Esophagus squamous epithelium (tissue), 5 donors: ENCODE measurements at places on chromosomes 1 and 21. TPM values are rescaled to one million over a fixed set of nuclear protein-coding genes. Genes with fewer than 3 reads are reported as not detected.

GRCh38 chr1:219235903-219236481 lies 62.3 kb downstream of the LYPLAL1 start:
- no peak overlapping the region for H3K27ac ChIP-seq
- no peak overlapping the region for H3K4me3 ChIP-seq
- no peaks in the 10 kb centered on the region for H3K4me1 ChIP-seq
- no peaks in the 10 kb centered on the region for H3K36me3 ChIP-seq
- DNase-seq: no peak

DNA sequence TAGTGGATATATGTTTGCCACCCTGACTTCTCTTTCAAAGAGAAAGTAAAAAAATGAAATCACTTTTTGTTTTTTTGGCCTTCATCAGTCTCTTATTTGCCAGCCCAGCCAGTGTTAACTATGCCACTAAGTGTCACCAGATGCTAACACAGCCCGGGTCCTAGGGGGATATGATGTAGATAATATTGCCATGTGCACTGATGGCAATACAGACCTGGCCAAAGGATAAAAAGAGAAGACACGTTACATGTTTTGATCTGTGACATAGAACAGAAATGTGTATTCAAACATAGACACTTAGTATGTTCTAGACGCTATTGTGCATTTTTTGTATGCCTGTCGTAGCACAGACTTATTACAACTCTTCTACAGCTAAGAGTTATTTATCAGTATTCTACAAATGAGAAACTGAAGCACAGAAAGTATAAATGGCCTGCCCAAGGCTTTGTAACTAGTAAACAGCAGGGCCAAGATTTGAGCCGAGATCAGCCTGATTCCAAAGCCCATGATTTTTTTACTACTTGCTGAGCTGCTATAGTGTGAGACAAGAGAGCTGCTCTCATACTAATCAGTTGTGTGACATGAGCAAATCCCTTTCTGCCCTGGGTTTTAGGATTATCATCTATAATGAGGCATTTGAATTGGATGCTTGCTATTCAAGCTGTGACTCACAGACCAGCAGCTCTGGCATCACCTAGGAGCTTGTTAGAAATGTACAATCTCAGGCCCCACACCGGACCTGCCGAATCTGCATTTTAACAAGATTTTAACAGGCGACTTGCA lies 6.3 kb downstream of the LRRC53 start:
- H3K4me3 ChIP-seq: no peak overlapping the region
- H3K36me3 ChIP-seq: no peaks in the 10 kb centered on the region
- H3K27me3 ChIP-seq: no peaks in the 10 kb centered on the region

- peaks cover 10% of the 10 kb centered on the region for H3K36me3 ChIP-seq
- DNase-seq: no peak
- peaks cover 33% of the 10 kb centered on the region for H3K4me1 ChIP-seq
- no peaks in the 10 kb centered on the region for H3K27me3 ChIP-seq
- H3K4me3 ChIP-seq: no peak overlapping the region
Observed at GRCh38 chr1:173473599-173474011, 3.5 kb upstream of the PRDX6 start.

DNA sequence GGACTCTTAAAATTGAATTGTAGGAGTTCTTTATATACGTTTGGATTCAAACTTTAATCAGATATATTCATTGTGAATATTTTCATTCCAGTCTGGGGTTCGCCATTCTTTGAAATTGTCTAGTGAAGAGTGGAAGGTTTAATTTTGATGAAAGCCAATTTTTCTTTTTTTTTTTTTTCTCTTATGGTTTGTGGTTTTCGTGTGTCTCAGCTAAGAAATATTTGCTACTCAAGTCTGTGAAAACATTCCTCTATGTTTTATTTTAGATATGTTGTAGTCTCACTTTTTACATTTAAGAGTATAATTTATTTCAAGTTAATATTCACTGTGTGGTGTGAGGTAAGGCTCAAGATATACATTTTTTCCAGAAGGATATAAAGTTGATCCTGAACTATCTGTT lies 220.5 kb downstream of the KCNT2 start:
- no peak overlapping the region for H3K4me3 ChIP-seq
- no peaks in the 10 kb centered on the region for H3K27me3 ChIP-seq
- H3K36me3 ChIP-seq: no peaks in the 10 kb centered on the region
- H3K27ac ChIP-seq: no peak overlapping the region

DNA sequence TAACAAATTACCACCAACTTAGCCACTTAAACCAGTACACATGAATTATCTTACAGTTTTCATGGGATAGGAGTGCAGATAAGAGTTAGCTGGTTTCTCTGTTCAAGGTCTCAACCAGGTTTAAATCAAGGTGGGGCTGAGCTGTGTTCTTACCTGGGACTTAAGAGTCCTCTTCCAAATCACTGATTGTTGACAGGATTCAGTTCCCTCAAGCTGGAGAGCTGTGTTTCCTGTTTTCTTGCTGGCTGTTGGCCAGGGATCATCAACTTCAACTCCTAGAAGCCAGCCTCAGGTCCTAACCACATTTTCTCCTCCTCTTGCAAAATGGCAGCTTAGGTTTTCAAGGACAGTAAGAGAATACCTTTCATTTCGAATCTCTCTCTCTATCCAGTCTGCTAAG lies 123.8 kb upstream of the CHRM3 start:
- no peak overlapping the region for H3K27ac ChIP-seq
- no peaks in the 10 kb centered on the region for H3K36me3 ChIP-seq
- no peak for DNase-seq
- H3K4me3 ChIP-seq: no peak overlapping the region
- no peaks in the 10 kb centered on the region for H3K4me1 ChIP-seq

- peaks cover 19% of the 10 kb centered on the region for H3K4me1 ChIP-seq
- no peak overlapping the region for H3K27ac ChIP-seq
- no peaks in the 10 kb centered on the region for H3K27me3 ChIP-seq
- no peak for DNase-seq
Observed at GRCh38 chr1:35571263-35571662, 1.9 kb upstream of the TFAP2E start.

GRCh38 chr1:942864-943533 lies 16.1 kb downstream of the NOC2L start:
- peaks cover 27% of the 10 kb centered on the region for H3K27me3 ChIP-seq
- H3K4me1 ChIP-seq: peaks cover 53% of the 10 kb centered on the region
- peak overlapping the region; percentile 69 for H3K4me3 ChIP-seq
- DNase-seq: no peak
- H3K27ac ChIP-seq: peak overlapping the region; percentile 57

- no peak for DNase-seq
- H3K4me3 ChIP-seq: peak overlapping the region; percentile 46
- H3K27ac ChIP-seq: peak overlapping the region; percentile 85
- H3K36me3 ChIP-seq: no peaks in the 10 kb centered on the region
Observed at GRCh38 chr1:167819849-167820683, 93.9 kb downstream of the ADCY10 start.

ARID4B gene
- 99.7 TPM for total RNA-seq

OBSCN gene
- 4.0 TPM for total RNA-seq

NBPF4 gene
- total RNA-seq: 0.41 TPM

LCE2A gene
- not detected for total RNA-seq

MARCKSL1 gene
- total RNA-seq: 4.7 TPM

GJA8 gene
- total RNA-seq: not detected
